Psoas muscle (tissue), 8 donors: ENCODE measurements at places on chromosomes 2 and 18. TPM values are rescaled to one million over a fixed set of nuclear protein-coding genes. Genes with fewer than 3 reads are reported as not detected.
A peak's percentile ranks its signal among the peaks of the same experiment; 100 is the strongest.

The NR4A2 gene
- 1.5 TPM for total RNA-seq

The ASAP2 gene
- 9.0 TPM for total RNA-seq

DNA sequence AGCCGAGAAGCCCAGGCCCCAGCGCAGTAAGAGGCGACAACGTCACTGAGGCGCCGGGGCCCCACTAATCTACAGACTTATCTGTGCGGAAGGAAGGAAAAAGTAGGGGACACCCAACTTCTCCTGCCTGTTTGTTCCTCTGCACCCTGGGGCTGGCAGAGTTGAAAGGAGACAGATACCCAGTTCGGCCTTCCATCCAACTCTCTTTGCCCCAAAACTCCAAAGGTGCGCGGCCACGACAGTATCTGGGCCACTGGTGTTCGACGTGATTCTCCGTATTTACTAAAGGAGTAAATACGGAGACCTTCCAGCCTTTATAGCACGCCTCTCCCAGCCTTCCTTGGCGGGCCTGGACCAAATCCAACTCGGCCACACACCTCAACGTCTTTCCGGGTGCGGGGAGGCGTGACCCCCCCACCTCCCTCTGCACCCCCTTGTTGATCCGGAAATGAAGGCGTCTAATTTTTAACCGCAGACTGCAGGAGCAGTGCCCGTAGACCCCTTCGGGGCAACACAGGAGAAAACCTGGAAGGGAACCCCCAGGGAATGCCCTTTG lies 1.6 kb downstream of the SMAD7 start:
- DNase-seq, result peak; percentile 74

- no peak for DNase-seq
Measured at GRCh38 chr2:9356261-9356660, 67.1 kb downstream of the ITGB1BP1 start.

GRCh38 chr2:28085201-28085600 lies 194.7 kb downstream of the BABAM2 start:
- DNase-seq, result no peak

DNA sequence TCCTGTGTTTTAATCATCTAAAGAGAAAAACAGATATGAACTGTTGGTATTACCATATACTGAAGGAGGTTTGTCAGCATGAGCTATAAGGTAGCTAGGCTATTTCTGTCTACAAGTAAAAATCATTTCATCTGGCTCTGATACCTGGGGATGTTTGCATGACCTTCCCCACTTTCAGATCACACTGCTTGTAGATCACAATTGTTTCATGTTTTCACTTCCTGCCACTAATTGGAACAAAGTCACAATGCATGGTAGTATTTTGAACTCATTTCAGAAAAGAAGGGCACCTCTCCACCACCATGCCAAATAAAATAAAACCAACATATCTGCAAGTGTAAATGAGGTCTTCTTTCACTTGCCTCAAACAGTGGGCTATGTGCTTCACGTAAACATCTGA lies 37.8 kb downstream of the NYAP2 start:
- no peak for DNase-seq

DNA sequence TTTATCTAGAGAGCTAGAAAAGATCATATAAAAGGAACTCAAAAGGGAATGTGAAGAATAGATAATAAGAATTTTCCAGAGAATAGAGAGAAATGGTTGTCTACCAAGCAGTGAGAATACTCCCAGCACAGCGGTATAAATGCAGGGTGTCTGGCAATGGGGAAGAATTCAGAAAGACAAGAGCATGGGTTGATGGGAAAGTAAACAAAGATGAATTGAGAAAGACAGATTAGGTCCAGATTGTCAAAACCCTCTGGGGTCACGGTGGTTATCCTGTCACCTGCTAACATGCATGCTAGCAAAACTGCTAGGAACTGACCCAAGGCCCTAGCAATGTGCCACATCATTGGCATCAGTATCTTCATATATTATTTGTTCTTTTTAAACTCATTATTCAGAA lies 30.8 kb upstream of the C1D start:
- DNase-seq, result no peak

DNA sequence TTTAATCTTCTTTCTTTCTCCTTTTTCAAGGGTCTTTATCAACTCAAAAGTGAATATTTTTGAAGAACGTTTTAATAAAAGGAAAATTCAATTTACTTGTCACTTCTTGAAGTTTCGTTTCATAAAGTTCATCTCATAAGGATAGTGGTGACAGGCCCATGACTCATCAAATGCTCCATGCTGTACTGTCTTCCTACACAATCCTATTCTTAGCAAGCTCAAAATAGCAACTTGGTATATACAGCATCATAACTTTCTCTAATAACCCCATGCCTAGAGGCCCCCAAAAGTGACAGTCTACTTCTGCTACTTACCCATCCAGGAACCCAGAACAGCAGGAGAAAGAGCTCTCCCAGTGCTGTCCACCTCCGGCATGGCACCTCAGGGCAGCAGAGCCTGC lies 7.7 kb downstream of the FBXO15 start:
- no peak for DNase-seq
